ENCODE measurements at places on chromosomes 5 and 9.
A peak's percentile ranks its signal among the peaks of the same experiment; 100 is the strongest.

DNA sequence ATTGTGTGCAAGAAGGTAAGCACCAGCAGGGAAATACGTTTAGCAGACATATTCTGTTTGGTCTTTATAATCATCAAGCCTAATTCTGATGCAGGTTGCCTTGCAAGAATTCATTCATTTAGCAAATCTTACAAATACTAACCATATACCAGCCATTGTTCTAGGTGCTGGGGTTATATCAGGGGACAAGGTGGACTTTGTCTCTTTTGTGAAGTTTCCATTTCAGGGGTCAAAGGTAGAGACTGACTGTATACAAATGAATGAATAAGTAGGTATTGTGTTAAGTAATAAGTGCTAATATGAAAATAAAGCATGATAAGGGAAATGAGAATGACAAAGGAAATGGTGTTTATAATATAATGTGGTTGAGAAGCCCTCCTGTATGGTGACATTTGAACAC, 64.0 kb downstream of the LNPEP start:
- DNase-seq: no peak

DNA sequence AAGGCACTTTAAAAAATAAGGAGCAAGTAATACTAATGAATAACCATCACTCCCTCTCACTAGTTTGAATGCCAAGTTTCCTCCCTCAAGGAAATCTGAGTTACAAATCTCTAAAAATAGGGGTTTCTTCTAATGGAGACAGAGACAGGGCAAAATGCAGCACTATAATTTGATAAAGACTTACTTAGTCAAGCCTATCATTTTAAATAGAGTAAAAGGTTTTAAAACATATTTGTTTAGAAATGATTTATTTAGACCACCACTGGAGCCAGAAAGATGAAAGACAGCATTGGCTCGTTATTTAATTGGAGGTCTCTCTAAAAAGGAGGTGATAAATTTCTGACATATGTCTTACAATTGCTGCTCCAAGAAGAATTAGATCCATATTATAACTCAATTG, 228.7 kb downstream of the TLE1 start:
- DNase-seq: no peak

DNA sequence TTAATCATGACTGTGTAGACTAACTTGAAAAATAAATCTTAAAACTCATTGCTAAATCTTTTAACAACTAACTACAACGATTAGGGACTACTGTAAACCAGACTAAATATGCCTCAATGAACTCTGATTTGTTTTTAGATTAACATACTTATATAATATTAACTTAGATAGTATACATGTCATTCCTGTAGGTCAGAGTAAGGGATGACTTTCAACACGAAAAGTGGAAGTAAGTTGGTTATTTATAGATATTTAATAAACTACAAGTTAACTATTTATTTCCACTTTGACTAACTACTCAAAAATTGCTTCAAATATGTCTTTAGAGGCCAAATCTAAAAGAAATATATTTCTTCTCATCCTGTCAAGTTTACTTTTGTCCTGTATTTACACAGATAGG, 795.6 kb downstream of the PTPRD start:
- no peak for DNase-seq

DNA sequence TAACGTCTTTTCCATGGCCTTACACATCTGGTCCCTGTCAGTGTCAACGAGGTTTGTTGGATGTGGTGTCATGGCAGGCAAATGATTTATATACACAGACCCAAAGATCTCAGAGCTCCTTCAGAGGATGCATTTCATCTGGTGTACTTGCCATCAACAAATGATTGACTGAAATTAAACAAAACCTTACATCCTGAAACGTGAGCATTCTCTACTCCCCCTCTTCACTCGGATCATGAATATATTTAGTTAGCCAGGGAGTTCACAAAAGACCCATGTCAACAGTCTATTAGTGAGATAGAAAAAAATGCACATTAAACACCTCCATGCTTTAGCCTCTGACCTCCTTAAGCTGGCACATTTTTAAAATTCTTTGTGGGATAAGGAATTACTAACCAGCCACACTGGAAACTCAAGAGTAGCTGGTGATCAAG, 215.6 kb downstream of the EFNA5 start:
- DNase-seq: peak; percentile 55

DNA sequence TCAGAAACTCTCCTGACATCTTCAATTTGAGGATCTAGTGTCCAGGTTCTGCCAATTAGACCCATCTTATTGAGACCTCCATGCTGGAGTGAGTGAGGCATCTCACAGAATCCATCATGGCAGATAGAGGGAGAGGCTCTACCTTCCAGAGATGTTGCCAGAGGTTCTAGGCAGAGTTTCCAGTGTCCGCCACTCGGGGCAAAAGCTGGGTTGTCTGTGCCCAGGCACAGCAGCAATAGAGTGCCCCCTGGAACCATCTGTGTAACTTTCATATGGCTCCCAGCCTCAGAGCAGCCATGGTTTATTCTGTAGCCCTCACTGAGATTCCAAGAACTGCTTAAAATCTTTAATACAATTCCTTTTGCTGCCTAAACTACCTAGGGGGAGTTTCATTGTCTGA, 16.6 kb upstream of the CCDC112 start:
- DNase-seq: no peak

GRCh38 chr5:168468836-168469235, 17.4 kb upstream of the RARS1 start:
- DNase-seq: peak; percentile 83

Data from fibroblast of skin of right quadriceps (primary cell).